ENCODE measurements at places on chromosomes 7 and 10.

DNA sequence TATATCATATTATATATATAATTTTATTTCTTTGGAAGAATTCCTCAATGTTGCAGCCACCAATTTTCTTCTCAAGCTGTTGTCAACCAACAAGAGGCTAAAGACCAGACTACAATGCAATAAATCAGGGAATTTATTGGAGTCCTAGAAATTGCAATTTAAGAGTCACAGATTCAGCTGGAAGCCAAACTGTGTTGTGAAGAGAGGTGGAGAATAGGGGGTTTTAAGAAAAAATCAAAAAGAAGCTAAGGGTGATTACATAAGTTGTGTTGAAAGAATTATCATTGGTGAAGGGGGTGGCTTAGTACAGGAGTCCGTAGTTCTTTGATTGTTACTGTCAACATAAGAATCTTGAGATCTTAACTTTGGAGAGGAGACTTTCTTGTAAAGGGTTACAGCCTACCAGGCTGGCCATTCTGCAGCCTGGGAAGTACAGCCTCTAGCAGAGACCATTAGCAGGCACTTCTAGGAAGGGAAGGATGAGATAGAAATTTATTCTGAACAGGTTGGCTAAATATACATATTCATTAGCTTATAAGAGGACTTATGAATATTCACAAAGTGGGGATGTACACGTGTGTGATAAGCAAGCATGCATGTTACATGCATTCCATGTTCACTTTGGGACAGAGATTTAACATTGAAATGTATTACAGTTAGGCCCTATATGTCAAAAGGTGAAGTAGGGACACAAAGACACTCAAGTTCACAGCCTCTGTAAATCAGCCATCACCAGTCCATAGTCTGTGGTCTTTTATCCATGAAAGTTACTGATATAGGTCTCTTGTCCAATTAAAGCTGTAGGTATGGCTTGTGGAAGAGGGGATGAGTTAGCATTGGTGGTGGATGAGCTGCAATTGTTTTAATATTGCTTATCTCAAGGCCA lies 8.3 kb upstream of the TMEM168 start:
- DNase-seq, result no peak

GRCh38 chr10:110851020-110851612 lies 20.6 kb upstream of the PDCD4 start:
- DNase-seq, result no peak

GRCh38 chr7:152969335-152969734 lies 209.8 kb downstream of the ACTR3B start:
- DNase-seq, result no peak

DNA sequence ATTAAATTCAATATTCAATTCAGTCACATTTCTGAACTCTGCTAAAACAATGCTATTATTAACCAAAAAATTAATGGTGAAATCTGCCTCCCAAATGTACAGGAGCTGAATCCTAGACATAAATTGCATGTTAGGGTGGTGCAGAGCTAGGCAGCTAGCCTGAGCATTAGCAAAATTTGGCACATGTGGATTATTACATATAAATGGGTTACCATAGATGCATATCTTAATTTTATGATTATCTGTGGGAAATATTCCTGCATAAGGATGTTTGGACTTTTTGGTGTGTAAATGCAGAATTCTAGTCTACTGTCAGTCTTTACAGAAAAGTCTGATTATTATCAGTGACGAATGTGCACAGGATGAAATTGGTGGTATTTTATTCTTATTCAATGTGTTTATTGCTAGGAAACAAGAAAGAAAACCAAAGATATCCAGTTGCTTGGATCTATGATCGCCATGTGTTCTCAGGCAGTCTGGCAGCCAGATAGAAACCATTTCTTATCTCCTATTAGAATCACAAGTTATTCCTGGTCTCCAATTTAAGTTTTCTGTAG lies 150.7 kb downstream of the POU6F2 start:
- DNase-seq, result no peak

DNA sequence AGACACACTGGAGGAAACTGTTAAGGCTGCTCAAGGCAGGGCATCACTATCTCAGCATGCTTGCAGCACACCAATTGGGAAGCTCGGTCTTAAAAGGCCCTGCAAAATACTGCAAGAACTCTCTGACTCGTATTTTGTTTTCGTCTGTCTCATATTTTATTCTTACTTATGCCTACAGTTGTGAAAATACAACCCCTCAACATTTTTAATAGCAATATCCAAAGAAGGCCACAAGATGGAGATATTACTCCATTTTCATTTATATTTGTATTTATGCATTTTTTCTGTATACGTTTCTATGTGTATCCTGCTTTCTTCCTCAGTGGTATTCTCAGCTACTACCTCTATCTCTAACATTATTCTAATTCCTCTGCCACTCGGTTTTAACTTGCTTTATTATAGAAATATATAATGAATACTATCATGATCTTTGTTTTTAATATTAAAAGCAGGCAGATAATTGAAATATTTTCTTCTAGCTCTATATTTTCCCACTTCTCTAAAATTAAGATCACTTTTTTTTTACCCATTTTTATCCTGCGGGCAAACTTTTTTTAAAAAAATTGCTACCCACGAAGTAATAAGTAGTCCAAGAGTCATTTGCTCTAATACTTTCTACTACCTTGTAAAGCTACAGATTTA lies 10.0 kb downstream of the DNAJC1 start:
- no peak for DNase-seq

GRCh38 chr7:130988443-130988842 lies 254.4 kb upstream of the KLF14 start:
- no peak for DNase-seq

DNA sequence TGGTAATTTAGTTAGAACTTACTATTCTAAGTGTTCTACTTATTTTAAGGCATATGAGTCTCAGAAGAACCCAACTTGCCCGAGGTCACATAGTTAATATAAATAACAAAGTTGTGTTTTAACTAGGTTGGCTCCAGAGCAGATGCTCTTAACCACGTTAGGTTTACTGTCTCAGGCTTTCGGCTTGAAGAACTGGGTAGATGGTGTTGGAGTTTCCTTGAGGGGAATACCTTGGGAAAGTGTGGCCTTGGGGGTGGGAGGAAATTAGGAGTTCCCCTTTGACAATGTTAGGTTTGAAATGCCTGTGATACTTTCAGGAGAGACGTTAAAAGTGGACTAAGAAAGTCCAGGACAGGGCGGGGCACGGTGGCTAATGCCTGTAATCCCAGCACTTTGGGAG lies 9.6 kb downstream of the ZNF398 start:
- DNase-seq, result no peak

- DNase-seq, result no peak
Measured at GRCh38 chr7:41207141-41207540, 495.7 kb downstream of the INHBA start.

- no peak for DNase-seq
Measured at GRCh38 chr10:44967616-44968015, 8.0 kb downstream of the RASSF4 start.

DNA sequence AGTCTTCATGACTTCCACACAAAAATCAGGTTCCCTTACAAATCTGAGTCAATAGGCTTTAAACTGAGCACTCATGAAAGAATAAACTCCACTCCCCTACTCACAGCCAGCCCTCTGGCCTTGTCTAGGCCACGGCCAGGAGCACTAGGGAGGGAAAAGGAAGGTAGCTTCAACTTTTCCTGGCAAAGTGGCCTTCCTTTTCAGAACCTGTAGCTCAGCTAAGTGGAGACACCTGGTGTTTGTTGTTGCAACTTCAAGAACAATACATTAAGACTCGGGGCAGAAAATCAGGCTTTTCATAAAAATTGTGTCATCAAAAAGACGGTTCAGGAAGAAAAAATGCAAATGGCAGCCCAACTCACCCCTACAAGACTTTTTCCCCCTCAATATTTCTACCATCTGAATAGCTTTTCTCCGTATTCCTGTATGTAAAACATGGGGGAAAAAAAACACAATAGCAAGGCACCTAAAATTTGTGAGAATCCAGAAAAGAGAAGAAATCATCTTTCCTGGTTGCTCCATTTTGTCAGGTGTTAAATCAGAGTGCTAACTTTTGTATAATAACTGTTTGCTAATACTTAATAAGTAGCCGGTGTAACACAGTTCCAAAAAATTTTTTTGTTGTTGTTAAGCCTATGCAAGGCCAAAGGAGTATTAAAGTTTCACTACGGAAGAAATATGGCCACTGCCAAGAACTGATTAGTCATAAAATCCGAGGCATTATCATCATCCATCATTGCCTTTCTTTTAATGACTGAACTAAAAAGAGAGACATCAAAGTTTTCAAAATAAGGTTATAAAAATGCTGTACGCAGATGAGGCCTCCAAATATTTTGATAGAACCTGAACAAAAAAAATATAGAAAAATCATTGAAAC lies 66.2 kb upstream of the ARID5B start:
- DNase-seq, result no peak

GRCh38 chr10:103666087-103666761 lies 172.7 kb downstream of the NEURL1 start:
- DNase-seq, result no peak

DNA sequence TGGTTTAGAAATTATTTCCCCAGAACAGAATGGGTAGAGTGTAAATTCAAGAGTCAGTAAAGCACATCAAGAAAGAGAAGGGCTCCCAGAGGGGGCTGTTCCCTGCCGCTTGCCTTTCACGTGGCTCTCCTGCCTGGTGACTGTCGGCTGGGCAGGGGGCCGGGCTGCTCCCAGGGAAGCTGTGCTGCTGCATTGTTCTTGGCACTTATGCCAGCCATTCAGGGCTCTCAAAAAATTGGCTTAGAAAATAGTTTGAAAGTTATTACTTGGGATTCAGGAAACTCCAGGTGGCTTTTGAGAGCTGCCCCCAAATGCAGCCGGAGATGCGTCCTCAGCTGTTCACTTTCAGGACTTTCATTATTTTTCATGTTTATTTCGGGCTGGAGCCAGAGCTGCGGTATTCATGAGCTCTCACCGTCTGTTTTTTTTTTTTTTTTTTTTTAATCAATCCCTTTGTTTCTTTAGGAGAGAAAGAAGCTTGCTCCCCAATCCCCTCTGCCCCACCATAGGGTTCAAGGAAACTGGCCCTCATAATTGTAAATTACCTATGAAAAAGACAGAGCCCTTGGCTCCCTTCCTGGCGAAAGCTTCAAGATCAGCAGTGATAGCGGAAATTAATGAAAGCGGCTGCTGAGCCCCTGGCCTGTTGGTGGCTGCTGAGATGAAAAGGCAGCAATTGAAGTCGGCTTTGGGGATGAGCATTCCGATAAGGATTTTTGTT lies 94.1 kb downstream of the SORCS3 start:
- DNase-seq, result no peak

- no peak for DNase-seq
Measured at GRCh38 chr7:31311552-31311951, 29.0 kb downstream of the NEUROD6 start.

DNA sequence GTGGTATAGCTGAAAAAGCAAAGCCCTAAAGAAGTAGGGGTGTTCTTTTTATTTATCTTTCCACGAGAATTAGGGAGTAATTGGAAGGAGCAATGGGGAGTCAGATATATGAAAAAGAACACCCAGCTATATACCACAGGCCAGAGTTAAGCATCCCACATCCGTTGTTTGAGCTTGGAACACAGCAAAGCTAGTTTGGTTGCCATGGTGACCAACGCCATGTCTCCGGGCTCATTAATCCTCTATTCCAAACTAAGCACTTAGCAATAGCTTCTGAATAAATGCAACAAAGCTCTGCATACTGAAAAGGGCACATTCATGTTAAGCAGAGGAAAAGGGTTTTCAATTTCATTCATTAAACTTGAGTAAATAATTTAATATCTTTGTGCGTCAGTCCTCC lies 23.5 kb downstream of the ASB4 start:
- no peak for DNase-seq

DNA sequence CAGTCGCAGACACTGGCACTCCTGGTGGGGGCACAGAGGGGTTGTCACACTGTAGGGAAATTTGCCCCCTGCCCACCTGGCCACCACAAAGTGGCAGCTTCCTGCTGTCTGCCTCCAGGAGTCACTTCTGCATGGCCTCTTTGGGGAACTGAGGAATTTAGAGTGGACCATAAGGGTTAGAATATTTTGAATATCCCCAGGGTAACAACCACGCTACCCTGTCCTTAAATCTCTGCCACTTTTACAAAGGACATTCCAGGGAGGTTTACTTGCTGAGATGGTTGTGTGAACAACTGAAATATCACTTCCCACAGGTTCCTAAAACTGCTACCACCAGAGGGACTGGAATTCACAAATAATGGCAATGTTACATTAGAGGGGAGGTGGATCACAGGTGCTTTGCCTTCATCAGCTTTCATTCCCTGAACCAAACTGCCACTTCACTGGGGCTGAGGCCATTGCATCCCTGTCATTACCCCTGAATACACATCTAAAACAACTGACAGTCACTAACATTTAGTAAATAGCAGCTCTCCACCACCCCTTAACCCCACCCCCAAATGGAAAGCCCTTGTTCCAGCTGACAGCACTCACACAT lies 88.1 kb upstream of the IFRD1 start:
- DNase-seq, result no peak

GRCh38 chr7:46625032-46625431 lies 704.0 kb upstream of the IGFBP3 start:
- DNase-seq, result no peak

DNA sequence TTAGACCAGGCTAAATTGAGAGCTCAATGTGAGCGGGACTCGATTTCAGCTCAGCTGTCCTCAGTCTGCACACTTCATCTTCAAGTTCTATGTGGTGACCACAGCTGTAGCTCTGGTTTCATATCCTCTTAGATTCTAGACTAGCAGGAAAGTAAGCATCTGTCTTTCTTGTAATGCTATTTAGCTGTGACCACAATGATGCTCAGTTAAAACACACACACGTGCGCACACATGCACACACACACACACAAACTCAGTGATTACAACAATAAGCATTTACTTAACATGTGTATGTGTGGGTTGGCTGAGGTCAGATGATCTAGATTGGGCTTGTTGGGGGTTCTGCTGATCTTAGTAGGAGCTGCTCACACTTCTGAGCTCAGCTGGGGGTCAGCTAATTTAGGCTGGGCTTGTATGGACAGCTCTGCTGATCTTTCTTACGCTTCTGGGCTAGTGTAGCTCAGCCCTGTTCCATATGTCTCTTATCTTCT lies 82.5 kb downstream of the ZNF365 start:
- DNase-seq, result no peak

DNA sequence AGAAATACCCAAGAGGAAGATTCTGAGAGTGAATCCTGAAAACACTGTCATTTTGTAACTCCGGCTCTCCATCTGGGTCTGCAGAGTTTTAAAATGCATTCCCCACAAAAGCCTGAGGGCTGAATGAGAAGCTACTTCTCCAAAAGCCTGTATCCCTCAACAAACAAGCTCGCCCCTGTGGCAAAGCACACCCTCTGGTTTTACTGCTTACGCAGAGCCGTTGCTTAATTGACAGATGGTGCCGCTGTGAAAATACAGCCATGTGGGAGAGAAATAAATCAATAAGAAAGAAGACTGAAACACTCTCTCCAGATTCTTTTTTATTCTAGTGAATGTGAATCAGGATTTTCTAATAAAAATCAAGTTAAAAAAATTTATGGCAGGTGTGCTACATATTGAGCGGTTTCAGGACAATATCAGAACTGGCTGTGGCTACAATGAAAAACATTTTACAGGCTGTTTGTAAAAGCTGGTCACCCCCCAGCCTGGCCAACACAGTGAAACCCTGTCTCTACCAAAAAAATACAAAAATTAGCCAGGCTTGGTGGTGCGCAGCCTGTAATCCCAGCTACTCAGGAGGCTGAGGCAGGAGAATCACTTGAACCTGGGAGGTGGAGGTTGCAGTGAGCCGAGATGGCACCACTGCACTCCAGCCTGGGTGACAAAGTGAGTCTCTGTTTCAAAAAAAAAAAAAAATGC lies 32.5 kb downstream of the C7orf33 start:
- DNase-seq, result no peak
